Cardiac atrium fibroblast (primary cell): ENCODE measurements at places on chromosomes 7 and 10. TPM values are rescaled to one million over a fixed set of nuclear protein-coding genes. Genes with fewer than 3 reads are reported as not detected.

The NEUROG3 gene
- not detected in 2 replicates for total RNA-seq

The TMEM26 gene
- total RNA-seq = 0.16 TPM in 1 of 2 replicates, not detected in the other

The FGL2 gene
- 0.97 and 7.6 TPM in 2 replicates for total RNA-seq

The SFR1 gene
- total RNA-seq = 7.1 and 10.7 TPM in 2 replicates

The RET gene
- total RNA-seq = under 0.01 TPM in 1 of 2 replicates, not detected in the other
